Fibroblast of skin of back (primary cell): ENCODE measurements at places on chromosomes 11 and 22.
A peak's percentile ranks its signal among the peaks of the same experiment; 100 is the strongest.

GRCh38 chr11:7869467-7869866, 61.6 kb downstream of the OR10A6 start:
- DNase-seq, result no peak

DNA sequence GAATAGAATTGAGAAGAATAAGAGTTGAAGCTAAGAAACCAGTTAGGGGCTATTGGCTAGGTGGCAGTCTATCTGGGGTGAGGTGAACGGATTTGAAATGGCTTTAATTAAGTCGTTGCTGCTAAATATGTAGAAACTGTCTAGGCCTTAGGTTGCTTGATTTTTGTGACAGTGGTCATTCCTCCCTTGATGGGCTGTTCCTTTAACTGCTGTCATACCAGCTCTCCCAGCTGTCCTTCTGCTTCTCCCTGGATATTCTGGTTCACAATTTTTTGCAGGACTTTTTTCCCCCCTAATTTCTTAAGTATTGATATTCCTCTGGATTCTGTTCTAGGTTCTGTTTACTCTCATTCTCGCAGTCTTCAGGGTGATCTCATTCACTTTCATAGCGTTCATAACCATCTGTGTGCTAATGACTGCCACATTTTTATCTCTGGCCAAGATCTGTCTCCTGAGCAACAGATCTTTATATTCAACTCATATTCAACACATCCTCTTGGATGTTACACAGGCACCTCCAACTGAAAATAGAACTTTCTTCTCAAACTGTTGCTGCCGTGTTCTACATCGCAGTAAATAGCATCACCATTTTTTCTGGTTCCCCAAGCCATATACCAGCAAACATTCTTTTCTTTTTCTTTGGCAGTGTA, 134.1 kb downstream of the UVRAG start:
- DNase-seq, result no peak

DNA sequence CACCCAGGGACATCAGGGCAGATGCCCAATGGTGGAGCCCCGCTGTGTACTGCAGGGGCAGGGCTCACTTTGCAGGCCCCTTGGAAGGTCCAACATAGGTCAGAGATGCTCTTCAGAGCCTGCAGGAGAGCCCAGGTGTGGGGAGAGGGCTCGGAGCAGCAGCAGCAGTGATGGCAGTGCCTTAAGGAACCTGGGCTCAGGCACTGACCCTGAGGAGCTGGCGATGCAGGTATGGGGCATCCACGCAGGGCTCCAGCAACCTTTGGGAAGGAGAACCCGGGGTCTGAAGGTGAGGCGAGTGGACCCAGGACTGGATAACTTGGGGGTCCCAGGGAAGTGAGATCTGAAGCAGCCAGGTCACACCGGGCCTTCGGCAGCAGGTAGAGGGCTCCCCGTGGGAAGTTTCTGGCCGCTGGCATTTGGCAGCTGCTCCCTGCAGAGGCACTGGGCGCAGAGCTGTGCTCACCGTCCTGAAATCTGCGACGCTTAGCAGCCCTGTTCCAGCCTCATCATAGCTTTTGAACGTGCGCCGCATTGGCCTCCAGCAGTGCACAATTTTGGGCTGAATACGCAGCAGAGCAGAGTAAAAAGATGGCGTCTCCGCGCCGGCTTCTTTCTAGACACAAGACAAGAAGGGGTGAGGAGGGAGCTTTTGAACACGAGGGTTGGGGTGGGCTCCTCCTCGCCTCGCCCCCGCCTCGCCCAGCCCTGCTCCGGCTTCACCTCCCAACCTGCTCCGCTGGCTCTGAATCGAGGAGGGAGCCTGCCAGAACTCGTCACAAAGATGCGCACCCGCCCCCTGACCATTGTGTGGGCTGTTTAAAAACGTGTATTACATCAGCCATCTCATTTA, 118.8 kb downstream of the MPPED1 start:
- no peak for DNase-seq

DNA sequence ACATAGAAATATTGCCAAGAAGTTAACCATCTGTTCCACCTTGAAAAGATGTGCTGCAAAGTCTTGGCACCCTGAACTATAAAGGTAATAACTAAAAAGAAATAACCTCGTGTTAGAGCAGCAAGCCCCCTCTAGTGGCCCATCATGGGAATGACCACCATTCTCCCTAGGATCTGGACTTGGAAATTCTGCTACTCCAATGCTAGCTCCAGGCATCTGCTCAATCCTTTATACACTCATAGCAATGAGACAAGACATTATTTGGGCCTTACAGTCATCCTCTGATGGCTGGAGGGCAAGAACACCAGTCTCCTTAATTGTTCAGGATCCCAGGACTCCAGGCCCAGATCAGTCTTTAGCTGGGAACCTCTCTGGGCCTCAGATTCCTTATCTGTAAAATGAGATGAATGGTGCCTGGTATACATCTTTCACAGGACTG, 76.0 kb downstream of the CWC15 start:
- peak; percentile 49 for DNase-seq

GRCh38 chr11:99568808-99569207, 548.1 kb downstream of the CNTN5 start:
- DNase-seq, result no peak

DNA sequence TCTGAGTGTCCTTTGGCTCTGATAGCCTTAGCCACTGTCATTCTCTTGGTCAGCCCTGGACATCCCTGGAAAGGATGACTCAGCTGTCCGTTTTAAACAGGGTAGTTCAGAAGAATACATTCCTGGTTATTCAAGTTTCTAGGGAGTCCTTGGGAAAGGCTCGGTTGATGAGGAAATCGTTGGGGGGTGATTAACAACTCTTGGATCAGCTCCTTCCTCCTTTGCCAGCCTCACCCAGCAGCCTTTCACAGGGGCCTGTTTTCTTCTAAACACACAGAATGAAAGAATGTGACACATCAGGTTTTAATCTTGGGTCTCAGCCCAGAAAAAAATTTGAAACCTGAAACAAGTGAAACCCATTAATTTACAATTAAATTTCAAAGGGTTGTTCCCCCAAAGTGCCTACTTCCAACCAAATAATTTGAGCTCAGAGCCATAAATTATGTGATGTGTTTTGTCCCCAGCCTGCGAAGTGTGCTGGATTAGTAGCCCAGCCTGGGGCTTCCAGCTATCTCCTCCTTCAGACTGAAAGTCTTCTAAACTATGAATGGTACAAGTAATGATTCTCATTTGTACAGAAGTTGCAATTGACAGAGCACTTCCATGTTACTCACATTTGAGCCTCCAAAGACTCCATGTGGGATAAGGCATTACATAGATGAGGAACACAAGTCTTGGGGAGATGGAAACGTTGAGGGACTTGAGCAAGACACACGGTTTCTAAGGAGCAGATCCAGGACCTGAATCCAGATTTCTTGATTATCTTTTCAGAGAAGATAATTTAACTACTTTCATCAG, 19.3 kb upstream of the MRGPRX2 start:
- peak; percentile 56 for DNase-seq

DNA sequence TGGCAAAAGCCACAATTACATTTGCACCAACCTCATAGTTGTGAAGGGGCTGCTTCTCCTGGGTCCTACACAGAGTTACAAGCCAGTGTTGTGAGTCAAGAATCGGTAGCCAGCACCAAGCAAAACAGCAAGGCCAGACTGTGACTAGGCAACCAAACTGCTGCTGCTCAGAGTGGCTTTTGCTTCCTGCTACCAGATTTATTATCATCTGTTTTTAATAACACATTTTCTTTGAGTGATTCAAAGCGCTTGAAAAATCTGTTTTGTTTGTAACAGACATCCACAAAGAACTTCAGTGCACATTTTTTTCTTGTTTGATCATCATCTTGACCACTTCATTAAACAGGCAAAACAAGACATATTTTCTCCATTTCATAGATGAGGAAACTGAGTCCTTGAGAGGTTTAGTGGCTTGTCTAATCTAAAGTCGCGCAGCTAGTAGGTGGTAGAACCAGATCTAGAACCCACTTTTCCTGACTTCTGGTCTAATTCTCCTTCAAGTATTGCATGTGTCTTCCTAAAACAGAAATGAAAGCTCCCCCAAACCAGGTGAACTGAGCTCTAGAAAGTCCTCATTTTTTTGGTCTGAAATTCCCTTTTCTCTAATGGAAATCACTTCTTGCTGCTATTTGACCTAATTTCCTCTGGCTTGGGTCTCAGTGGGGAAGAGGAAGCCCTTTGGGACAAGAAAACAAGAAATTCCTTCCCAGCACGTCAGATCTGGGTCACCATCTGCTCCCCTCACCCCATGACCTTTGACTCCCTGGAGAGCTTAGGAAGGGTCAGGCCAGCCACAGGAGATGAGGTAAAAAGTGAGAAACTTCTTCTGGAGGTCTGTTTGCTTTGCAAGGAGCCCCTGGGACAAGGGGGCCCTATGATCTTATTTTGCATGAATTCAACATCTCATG, 39.9 kb downstream of the CWC15 start:
- DNase-seq, result peak; percentile 99

- peak; percentile 26 for DNase-seq
These were observed 66.9 kb downstream of the NFAM1 start for GRCh38 chr22:42365111-42365865.

DNA sequence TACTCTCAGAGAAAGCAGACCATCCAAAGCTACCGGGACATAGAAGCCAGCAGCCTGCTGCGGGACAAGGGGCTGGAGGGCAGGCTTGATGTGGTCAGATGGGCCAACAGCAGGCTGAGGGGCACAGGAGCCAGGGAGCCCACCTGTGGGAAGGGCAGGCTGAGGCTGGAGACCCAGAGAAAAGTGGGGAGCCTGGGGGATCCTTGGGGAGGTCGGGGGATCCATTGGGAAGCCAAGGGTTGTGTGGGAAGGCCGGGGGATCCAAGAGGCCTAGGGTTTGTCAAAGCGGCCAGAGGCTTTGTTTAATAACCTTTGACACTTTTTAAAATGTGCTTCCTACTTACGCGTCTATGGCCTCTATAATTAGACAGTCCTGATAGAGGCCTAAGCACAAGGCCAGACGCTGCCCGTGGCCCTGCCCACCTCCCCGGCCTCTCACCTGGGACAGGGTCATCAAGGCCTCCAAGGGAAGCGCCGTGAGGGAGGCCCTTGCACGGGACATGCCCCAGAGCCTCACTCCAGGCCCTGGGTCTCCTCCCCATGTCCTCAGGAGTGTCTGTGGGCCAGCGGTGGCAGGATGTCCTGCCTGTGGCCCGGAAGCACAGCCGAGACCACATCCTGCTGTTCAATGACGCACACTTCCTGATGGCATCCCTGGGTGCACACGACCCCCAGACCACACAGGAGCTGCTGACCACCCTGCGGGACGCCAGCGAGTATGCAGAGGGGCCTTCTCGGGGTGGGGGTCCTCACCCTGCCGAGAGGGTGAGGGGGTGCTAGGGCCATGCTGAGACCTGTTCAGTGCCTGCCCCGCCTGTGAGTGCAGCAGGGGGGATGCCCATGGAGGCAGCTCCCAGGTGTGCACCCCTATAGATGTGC, 8.6 kb upstream of the GTSE1 start:
- DNase-seq, result no peak

- no peak for DNase-seq
These were observed 43.8 kb upstream of the BLID start for GRCh38 chr11:122159861-122160260.

DNA sequence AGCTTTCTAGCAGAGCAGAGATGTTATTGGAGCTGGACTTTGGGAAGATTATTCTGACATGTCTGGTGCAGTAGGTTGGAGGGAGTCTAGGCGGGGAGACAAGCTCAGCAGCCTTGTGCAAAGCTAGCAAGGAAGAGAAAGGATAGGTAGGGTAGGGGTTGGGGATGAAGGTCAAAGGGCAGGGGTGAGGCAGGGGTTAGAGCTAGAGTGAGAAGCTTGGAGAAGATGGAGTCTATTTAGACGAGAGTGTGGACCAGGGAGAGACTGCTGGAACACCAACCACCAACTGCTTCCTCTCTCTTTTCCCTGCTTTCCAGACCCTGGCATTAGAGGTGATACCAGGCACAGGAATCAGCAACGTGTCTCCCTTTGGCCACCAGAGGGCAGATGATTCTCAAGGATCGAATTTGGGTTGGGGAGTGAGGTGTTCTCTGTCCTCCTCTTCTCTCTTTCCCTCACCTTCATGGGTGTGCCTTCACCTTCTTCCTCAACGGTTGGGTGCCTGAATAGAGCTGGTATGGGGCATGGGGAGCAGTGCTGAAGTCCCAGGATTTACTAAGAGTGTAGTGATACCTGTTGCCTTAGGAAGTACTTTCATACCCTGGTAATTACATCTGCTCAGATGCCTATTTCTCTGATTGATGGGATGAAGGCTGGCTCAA, 1.8 kb upstream of the MARK2 start:
- DNase-seq, result peak; percentile 74

DNA sequence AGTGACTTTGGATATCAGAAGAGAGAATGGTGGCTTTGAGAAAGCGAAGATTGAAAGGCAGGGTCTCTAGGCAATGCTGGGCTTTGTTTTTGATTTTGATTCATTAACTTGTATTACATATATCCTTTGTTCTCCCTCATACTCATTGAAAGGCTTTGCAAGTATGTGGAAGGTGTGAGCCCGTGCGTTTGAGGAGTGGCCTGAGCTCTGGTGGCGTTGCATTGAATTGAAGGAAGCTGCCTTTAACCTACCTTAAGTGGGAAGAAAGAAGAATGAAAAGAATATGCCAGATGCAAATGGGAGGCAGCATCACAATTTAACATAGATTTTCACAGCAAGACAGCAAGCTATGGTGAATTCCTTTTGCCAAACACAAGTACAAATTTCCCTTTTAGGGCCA, 6.7 kb downstream of the MMP7 start:
- no peak for DNase-seq

DNA sequence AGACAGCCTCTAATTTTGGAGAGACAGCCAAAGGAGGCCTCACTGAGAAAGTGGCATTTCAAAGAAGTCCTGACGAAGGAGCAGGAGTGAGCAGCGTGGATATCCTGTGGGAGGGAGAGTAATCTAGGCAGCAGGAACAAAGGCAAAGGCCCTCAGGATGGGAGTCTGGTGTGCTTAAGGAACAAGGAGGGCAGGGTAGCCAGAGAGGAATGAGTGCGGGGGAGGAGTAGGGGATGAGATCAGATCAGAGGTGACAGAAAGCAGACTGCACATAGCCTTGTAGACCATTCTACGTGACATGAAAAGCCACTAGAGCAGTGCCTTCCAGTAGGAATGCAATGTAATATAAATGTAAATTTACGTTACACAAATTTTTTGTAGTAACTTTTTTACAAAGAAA, 5.6 kb downstream of the SLC36A4 start:
- DNase-seq, result no peak

GRCh38 chr11:87035976-87036583, 1.7 kb upstream of the TMEM135 start:
- no peak for DNase-seq

- no peak for DNase-seq
These were observed 34.5 kb upstream of the DEUP1 start for GRCh38 chr11:93295921-93296575.

GRCh38 chr11:8650401-8650990, 32.0 kb downstream of the TRIM66 start:
- peak; percentile 22 for DNase-seq

GRCh38 chr22:26481112-26481693, 2.4 kb downstream of the HPS4 start:
- no peak for DNase-seq
